Myometrial cell (primary cell): ENCODE measurements at places on chromosomes 1 and 21. TPM values are rescaled to one million over a fixed set of nuclear protein-coding genes. Genes with fewer than 3 reads are reported as not detected.

Gene UROD
- 182 and 195 TPM in 2 replicates for total RNA-seq

Gene KDF1
- 0.18 and 0.58 TPM in 2 replicates for total RNA-seq

Gene RNU1-4
- not detected in 2 replicates for total RNA-seq

Gene LRRC38
- total RNA-seq, result not detected in 2 replicates
